ENCODE measurements at places on chromosomes 2 and 18.

- peak; percentile 75 for DNase-seq
These were observed 214.6 kb downstream of the TRIB2 start for GRCh38 chr2:12931186-12931844.

GRCh38 chr2:110741491-110741980 lies 9.2 kb downstream of the ACOXL start:
- no peak for DNase-seq

DNA sequence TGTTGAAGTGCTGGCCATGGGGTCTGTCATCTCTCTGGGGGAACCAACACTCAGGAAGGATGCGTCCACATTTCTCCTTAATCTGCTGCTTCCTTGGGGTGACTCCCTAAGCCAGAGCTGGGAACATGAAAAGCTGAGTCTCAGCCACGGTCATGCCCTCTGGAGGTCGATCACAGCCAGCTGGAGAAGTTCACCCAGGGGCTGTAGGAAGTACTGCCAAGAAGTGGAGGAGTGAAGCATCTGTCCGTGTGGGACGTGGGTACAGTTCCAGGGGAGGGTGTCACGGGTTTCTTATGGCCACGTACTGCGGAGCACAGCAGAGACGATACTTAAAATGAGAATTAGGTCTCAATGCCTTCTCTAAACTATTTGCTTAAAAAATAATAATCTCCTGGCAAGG lies 42.4 kb upstream of the IGFBP2 start:
- peak; percentile 66 for DNase-seq

GRCh38 chr2:181076658-181077057 lies 96.3 kb downstream of the UBE2E3 start:
- no peak for DNase-seq

DNA sequence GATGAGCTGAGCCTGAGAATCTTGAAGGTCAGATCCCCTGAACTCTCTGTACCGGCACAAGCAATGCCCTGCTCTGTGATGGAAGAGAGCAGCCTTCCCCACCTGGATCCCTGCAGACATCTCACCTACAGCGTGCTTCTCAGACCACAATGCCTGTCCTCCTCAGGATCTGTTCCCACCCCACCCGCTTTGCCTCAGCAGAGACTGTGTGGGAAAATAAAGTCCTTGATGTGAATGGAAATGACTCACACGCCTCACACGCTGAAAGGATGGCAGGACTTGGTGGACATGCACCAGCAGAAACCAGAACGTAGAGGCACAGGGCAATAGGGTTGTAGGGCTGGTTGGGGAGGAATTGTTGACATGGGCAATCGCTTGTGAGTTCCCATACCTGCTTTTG lies 117.9 kb upstream of the POU3F3 start:
- DNase-seq, result no peak

DNA sequence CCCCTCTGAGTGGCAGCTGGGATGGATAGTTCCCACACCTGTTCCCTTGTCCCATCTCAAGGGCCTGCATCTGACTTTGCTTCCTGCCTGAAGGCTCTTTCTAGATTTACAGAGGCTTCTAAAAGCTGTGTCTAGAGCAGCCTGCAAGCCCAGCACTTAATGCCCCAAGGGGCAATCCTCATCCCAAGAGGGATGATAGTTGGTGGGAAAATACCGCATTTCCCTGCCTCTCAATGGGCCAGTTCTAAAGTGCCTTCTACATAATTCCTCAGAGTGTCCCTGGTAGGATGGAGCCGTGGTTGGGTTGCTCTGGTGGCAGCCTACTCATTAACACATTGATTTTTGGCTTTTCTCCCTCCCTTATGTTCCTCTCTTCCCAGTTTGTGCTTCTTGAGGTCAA lies 29.5 kb downstream of the LAMA3 start:
- no peak for DNase-seq

DNA sequence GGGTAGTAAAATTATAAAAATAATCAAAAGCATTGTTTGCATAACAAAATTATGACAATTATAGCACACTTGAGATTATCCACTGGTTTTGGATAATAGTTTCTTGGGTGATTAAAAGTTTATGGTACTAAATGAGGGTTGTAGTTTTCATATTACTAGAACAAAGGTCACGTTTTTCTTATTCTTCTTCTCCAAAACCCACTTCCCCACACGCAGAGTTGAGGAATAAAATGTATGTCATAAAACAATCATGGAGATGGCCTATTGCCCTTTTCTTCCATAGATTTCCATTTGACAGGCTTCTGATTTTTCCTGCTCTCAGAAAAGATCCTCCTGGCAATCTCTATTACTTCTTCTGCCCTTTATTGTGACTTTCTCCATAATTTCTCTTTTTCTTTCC lies 863.9 kb downstream of the ERBB4 start:
- no peak for DNase-seq

DNA sequence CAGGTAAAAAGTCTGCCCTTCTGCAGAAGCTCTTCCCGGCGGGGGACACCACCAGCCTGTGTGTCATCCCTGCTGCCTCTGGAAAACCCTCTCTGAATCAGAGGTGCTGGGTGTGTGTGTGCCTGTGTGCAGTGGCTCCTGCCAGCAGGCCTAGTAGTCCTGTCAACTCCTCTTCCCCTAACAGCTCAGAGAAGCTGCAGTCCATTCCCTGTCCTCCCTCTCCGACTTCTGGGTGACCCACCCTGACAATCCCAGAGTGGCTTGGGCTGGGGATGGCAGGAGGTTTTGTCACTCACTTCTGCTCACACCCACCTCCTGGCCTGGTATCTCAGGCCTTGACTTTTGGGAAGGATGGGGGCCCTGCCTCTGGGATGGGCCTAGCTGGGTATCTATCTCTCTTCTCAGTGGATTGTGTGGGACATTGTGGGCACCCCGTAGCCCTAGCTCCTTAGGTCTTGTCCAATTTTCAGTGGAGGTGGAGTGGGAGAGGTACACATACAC lies 2.3 kb downstream of the WNT10A start:
- DNase-seq, result peak; percentile 88

GRCh38 chr2:148021886-148022285 lies 995 bp downstream of the MBD5 start:
- peak; percentile 48 for DNase-seq

- no peak for DNase-seq
These were observed 94.0 kb downstream of the GLI2 start for GRCh38 chr2:120829633-120830025.

DNA sequence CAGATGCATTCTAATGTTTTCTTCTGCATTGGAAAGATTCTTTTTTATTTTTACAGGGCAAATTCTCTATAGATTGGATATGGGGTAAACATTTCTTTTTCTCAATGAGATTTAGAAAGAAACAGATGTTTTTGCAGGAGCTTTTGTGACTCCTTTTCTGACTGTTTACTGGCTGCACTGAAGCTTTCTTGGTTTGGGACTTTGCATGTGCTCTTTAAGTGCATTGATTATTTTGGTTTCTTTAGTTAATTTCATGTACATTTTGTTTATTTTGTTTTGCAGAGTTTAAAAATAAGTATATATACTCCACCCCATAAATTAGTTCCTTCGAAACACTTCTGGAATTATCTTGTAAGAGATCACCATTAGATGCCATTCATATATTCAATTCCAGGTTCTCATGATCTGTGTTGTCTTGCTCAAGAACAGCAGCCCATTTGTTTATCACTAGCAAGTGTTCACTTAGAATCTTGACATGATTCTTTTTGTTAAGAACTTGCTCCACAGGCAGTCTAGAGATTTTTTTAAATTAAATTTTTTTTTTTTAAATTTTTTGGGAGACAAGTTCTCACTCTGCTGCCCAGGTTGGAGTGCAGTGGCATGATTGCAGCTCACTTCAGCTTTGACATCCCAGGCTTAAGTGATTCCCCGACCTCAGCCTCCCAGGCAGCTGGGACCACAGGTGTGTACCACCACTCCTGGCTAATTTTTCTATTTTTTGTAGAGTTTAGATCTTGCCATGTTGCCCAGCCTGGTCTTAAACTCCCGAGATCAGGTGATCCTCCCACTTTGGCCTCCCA lies 233.7 kb downstream of the MYCN start:
- DNase-seq, result no peak

DNA sequence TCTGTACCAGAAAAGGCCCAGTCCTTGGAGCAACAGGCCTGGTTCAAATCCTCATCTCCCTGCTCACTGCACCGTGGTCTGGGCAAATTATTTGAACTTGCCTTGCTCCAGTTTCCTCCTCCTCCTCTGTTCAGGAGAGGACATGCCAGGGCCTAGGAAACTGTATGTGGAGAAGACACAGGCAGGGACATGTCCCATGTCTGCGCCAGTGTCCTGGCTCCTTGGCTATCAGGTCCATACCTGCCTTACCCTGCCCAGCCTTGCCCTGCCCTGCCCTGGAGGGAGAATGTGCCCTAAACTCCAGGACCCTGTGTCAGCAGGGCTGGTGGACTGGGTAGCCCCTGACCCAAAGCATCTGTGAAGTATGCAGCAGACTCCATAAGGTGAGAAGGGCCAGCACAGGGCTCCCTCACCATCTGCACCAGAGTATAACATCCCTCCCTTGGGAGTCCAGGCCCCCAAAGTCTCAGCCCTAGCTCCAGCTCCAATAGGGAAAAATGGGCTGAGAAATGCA lies 165.3 kb downstream of the GALNT1 start:
- DNase-seq, result no peak

- DNase-seq, result no peak
These were observed 28.6 kb downstream of the ITM2C start for GRCh38 chr2:230893338-230893737.

DNA sequence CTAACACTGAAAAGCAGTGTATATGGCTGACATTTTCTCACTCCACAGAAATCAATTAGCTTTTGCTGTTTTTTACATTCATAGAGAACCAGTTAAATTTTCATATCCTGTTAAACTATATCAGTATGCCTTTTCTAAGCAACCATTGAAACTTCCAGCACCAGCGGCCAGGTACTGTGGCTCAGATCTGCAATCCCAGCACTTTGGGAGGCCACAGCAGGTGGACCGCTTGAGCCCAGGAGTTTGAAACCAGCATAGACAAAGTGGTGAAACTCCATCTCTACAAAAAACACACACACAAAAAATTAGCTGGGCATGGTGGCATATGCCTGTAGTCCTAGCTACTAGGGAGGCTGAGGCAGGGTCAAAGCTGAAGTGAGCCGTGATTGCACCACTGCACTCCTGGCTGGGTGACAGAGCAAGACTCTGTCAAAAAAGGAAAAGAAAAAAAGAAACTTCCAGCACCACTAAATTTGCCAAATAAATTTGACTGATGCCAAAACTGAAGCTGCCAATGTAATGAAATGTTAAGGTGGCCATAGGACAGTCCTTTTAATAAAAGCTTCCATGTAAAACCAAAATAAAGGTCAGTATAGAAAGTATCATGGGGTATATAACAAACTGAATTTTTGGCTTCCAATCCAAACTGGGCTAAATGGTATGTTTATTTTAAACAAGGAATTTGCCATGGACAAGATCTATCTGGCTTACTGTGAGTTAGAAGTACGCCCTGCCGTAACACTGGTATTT lies 3.5 kb downstream of the SFT2D3 start:
- peak; percentile 12 for DNase-seq

DNA sequence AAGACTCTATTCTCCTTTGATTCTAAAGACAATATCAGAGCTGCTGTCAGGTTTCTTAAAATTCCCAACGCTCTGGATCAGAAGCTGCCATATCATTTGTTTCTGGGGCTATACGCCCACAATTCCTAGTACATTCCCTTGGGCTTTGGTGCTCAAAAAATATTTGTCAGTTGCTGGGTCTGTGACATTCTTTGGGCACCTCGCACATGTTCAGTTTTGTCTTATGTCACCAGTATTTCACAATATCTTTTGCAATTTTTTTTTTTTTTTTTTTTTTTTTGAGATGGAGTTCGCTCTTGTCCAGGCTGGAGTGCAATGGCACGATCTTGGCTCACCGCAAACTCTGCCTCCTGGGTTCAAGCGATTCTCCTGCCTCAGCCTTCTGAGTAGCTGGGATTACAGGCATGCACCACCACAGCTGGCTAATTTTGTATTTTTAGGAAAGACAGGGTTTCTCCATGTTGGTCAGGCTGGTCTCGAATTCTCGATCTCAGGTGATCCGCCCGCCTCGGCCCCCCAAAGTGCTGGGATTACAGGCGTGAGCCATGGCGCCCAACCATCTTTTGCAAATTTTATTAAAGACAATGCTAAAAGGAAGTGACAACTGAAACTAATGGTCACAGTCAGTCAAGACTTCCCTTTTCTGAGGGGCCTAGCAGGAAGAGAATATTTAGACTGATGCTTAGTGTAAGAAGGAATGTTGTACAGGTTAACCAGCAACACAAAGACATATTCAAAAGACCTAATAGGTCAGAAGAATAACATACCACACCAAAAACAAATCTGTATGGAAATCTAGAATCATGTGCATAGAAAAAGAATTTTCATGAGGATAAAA lies 6.8 kb downstream of the ZNF397 start:
- DNase-seq, result peak; percentile 6

- peak; percentile 66 for DNase-seq
These were observed 26.5 kb upstream of the MCFD2 start for GRCh38 chr2:46942143-46942526.

DNA sequence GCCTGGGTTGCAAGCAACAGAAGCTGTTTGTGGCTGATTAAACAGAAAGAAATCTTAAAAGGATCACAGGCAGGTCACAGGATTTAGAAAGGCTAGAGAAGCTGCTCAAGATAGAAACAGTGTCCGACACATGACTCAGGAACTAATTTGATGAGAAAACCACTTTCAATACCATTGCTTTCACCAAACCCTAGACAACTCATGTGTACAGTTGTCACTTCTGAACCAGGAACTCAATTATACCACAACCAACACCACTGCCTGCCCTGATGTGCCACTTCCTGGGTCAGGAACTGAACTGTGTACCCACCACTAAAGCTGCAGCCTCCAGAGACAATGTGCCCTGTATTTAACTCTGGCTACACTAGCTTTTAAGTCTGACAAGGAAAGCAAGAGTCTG lies 56.0 kb downstream of the TMEM247 start:
- no peak for DNase-seq

DNA sequence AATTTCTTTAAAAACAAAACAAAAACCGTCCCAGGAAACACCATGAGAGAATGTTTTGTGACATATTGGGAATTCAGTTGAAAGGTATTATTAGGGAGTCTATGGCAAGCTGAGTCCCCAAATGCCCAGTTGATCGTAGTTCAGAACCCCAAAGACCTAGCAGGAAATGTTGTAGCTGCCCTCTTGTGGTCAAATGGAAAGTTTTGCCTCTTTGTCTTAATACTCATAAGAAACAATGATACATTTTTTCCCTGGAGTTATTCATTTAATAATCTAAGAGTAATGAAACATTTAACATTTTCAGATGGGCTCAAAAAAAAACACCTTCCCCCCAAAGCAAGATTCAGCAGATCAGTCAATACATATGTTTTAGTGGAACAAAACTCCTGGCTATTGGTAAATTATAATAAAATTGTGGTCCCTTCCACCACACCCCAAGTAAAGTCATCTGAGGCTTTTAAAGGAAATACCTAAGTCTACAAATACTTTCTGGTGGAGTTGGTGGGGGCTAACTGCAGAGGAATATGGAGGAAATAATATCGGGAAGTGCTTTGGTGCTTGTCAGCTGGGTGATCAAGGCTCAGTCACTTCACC lies 37.8 kb upstream of the EFEMP1 start:
- DNase-seq, result peak; percentile 69

- peak; percentile 81 for DNase-seq
These were observed 69.6 kb upstream of the CD28 start for GRCh38 chr2:203636588-203637470.
